ENCODE measurements at places on chromosomes 13 and 19. TPM values are rescaled to one million over a fixed set of nuclear protein-coding genes. Genes with fewer than 3 reads are reported as not detected.

Gene CDX2
- total RNA-seq, result not detected

GRCh38 chr19:51698296-51698695, 5.2 kb downstream of the SPACA6 start:
- no peaks in the 10 kb centered on the region for H3K4me1 ChIP-seq
- no peak for DNase-seq
- no peak overlapping the region for H3K27ac ChIP-seq
- H3K36me3 ChIP-seq, result no peaks in the 10 kb centered on the region

GRCh38 chr19:13099073-13099999, 3.3 kb downstream of the LYL1 start:
- H3K4me1 ChIP-seq, result peaks cover 29% of the 10 kb centered on the region
- H3K36me3 ChIP-seq, result no peaks in the 10 kb centered on the region
- peak overlapping the region; percentile 87 for H3K27ac ChIP-seq
- DNase-seq, result peak; percentile 77
- H3K27me3 ChIP-seq, result no peaks in the 10 kb centered on the region

DNA sequence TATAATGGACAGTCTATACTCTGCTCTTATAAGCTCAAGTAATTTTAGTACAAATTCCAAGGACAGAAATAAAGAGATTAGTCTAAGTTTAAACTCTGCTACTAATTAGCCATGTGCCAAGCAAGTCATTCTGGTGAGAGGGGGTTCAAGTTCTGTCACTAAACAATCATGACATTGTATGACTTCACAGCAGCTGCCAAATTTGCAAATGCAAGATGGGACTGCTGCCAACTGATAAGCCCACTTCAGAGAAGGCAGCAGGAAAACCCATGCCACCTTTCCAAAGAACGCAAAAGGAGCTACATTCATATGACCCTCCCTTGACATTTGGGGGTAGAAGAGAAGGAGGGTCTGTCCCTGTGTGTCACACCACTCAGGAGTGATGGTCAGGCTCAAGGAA, 60.7 kb upstream of the RFXAP start:
- no peak overlapping the region for H3K4me3 ChIP-seq
- H3K27ac ChIP-seq, result no peak overlapping the region
- H3K4me1 ChIP-seq, result no peaks in the 10 kb centered on the region
- no peaks in the 10 kb centered on the region for H3K27me3 ChIP-seq

- peak overlapping the region; percentile 83 for H3K27ac ChIP-seq
- DNase-seq, result peak; percentile 63
- no peaks in the 10 kb centered on the region for H3K36me3 ChIP-seq
These were observed 3.8 kb downstream of the MAMSTR start for GRCh38 chr19:48715681-48716171.

DNA sequence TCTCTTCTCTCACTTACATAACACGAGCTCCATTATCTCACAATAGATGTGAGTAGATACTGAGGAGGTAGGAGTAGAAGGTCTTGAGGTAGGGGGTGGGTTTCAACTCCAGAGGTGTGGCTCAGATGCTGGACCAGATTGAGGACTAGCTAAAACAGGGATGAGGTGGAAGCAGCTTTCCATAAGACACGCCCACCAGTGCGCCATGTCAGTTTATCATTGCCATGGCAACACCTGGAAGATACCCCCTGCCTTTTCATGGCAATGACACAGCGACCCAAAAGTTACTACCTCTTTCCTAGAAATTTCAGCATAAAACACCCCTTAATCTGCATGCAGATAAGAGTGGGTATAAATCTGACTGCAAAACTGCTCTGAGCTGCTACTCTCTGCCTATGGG, 44.1 kb downstream of the KCTD15 start:
- H3K27ac ChIP-seq, result no peak overlapping the region
- H3K4me1 ChIP-seq, result no peaks in the 10 kb centered on the region
- H3K27me3 ChIP-seq, result no peaks in the 10 kb centered on the region
- H3K36me3 ChIP-seq, result no peaks in the 10 kb centered on the region

Gene LYPD3
- total RNA-seq, result 0.28 TPM

DNA sequence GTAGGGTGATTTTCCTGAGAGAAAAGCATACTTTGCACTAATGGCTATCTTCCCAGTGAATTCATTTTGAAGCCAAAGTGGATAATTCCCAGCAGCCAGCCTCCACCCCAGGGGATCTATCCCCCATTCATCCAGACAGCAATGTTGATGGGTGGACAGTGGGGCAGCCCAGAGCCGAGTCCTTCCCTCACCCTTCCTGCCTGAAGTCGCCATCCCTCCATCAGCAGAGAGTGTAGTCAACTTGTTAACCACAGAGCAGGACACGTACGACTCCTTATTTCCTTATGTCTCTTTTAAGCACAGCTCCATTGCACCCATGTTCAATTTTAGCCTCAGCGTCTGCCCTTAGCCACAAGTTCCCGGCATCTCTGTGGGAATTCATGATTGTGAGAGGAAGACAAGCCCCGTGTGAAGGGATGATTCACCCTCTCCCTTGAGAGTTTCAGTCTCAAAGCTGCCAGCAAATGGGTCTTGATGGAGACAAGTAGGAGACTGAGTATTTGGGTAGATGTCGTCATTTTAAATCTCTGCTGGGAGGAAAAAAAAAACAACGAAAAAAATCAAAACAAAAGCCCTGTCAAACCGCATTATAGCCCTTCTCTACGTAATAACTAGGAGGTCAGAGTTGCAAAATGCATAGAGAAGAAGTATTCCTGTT, 58.3 kb upstream of the MEDAG start:
- peak overlapping the region; percentile 58 for H3K27ac ChIP-seq
- no peaks in the 10 kb centered on the region for H3K36me3 ChIP-seq
- no peak overlapping the region for H3K4me3 ChIP-seq
- no peaks in the 10 kb centered on the region for H3K4me1 ChIP-seq
- H3K27me3 ChIP-seq, result no peaks in the 10 kb centered on the region

- peak within 1 kb of the TSS; percentile 89 for H3K4me3 ChIP-seq
- H3K36me3 ChIP-seq, result no peaks in the 10 kb centered on the region
- H3K27me3 ChIP-seq, result no peaks in the 10 kb centered on the region
- H3K4me1 ChIP-seq, result no peaks in the 10 kb centered on the region
- peak; percentile 94 for DNase-seq
These were observed at the start of gene COG6 for GRCh38 chr13:39655569-39656324. TSS of gene COG6 (plus strand) at chr13:39655662. CDS start at chr13:39655727, 65 bp downstream.

GRCh38 chr13:70310396-70311119, 202.3 kb upstream of the KLHL1 start:
- no peak overlapping the region for H3K27ac ChIP-seq
- H3K27me3 ChIP-seq, result no peaks in the 10 kb centered on the region
- no peaks in the 10 kb centered on the region for H3K36me3 ChIP-seq
- H3K4me1 ChIP-seq, result no peaks in the 10 kb centered on the region
- no peak overlapping the region for H3K4me3 ChIP-seq

DNA sequence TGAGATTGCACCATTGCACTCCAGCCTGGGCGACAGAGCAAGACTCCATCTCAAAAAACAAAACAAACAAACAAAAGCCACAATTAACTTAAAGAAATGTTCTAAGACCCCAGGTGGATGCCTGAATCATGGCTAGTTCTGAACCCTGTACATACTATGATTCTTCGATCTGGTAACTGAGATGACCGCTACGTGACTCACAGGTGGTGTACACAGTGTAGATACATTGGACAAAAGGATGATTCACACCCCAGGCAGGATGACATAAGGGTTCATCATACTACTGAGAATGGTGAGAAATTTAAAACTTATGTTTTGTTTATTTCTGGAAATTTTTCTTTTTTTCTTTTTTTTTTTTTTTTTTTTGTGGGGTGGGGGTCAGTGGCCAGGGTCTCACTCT, 6.5 kb downstream of the ZNF426 start:
- no peak overlapping the region for H3K27ac ChIP-seq
- no peak overlapping the region for H3K4me3 ChIP-seq
- H3K36me3 ChIP-seq, result no peaks in the 10 kb centered on the region
- H3K27me3 ChIP-seq, result no peaks in the 10 kb centered on the region
- no peaks in the 10 kb centered on the region for H3K4me1 ChIP-seq
- no peak for DNase-seq

- H3K27ac ChIP-seq, result no peak overlapping the region
- no peak for DNase-seq
- H3K4me1 ChIP-seq, result no peaks in the 10 kb centered on the region
These were observed 31.7 kb upstream of the RPL21 start for GRCh38 chr13:27219611-27220010.

GRCh38 chr19:51422053-51422448, 4.6 kb upstream of the SIGLEC10 start:
- no peaks in the 10 kb centered on the region for H3K36me3 ChIP-seq
- H3K27ac ChIP-seq, result no peak overlapping the region
- no peaks in the 10 kb centered on the region for H3K27me3 ChIP-seq
- H3K4me3 ChIP-seq, result no peak overlapping the region
- no peaks in the 10 kb centered on the region for H3K4me1 ChIP-seq

- H3K27ac ChIP-seq, result peak overlapping the region; percentile 72
- no peaks in the 10 kb centered on the region for H3K36me3 ChIP-seq
- no peaks in the 10 kb centered on the region for H3K27me3 ChIP-seq
- peak; percentile 25 for DNase-seq
- peaks cover 10% of the 10 kb centered on the region for H3K4me1 ChIP-seq
- H3K4me3 ChIP-seq, result peak overlapping the region; percentile 79
These were observed 1.1 kb downstream of the PPP6R1 start for GRCh38 chr19:55257461-55258420.

DNA sequence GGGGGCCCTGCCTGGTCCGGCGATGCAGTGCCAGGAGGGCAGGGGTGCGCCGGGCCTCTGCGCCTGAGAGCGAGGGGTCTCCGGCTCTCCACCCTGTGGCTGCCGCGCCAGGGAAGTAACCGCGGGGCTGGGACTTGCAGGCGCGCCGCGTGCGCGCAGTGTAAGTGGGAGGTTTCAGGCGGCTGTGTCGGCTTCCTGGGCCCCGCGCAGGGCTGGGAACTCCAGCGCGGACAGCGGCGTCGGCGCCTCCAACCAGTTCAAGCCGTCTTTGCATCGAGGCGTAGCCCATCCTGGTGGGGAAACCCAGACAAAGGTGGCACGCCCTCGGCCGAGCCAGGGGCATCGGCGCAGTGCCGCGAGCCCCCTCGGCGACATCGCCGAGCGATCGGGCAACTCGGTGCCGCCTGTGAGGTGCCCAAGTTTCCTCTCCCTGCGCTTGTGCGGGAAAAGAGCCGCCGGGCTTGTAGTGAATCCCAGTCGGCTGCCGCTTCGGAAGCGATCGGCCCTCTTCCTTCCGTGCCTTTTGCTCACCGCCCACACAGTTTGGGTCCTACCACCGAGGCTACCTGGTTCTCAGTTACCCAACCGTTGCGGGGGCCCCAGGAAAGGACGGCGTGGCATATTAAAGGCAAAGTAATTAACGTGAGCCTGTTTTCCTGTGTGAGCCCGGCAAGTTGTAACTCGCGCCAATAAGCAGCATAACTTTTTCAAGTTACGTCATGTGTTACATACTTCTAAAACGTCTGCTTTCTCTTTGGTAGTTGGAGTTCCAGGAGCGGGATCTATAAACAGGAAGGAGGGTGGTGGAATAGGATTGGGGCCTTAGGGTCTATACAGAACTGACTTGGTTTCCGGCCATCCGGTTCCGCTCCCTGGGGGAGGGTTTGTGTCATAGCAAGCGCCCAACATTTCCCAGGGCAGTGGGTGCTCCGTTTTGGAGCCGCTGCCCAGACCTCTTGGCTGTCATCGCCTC, 1.2 kb downstream of the LRCH1 start:
- H3K27ac ChIP-seq, result peak overlapping the region; percentile 98
- DNase-seq, result peak; percentile 67
- H3K36me3 ChIP-seq, result no peaks in the 10 kb centered on the region
- peak overlapping the region; percentile 99 for H3K4me3 ChIP-seq
- no peaks in the 10 kb centered on the region for H3K4me1 ChIP-seq
- no peaks in the 10 kb centered on the region for H3K27me3 ChIP-seq

- DNase-seq, result no peak
- no peaks in the 10 kb centered on the region for H3K4me1 ChIP-seq
- no peaks in the 10 kb centered on the region for H3K36me3 ChIP-seq
- H3K27me3 ChIP-seq, result no peaks in the 10 kb centered on the region
These were observed 14.4 kb upstream of the PLEKHF1 start for GRCh38 chr19:29650772-29651387.

GRCh38 chr19:58554494-58555368, at the start of gene CHMP2A:
TSS of gene CHMP2A (minus strand) at chr19:58555105. CDS start at chr19:58554212, 893 bp downstream.
- peak; percentile 99 for DNase-seq
- H3K4me3 ChIP-seq, result peak within 1 kb of the TSS; percentile 69
- H3K27me3 ChIP-seq, result no peaks in the 10 kb centered on the region
- H3K4me1 ChIP-seq, result peaks cover 11% of the 10 kb centered on the region

Gene WDR88
- not detected for total RNA-seq

DNA sequence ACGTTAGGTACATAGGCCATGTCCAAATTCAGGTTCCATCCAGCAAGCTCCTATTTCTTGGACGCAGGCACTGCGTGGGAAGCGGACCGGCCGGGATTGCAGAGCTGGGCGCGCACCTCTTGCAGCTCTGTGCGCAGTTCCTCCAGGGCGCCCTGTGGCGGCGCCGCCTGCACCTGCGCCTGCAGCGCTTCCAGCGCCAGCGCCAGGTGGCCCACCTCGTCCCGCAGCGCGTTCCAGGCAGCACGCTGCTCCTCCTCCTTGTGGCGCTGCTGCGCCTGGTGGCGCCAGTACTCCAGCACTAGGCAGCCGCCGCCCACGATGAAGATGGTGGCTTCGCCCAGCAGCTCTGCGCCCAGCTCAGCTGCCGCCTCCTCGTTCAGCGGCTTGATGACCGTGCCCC, 31.1 kb downstream of the OPA3 start:
- no peaks in the 10 kb centered on the region for H3K36me3 ChIP-seq
- no peaks in the 10 kb centered on the region for H3K4me1 ChIP-seq
- H3K27me3 ChIP-seq, result no peaks in the 10 kb centered on the region
- no peak for DNase-seq
- H3K27ac ChIP-seq, result no peak overlapping the region
- no peak overlapping the region for H3K4me3 ChIP-seq

Gene FREM2
- total RNA-seq, result 2.1 TPM

- no peaks in the 10 kb centered on the region for H3K36me3 ChIP-seq
- H3K4me3 ChIP-seq, result no peak overlapping the region
- peaks cover 14% of the 10 kb centered on the region for H3K4me1 ChIP-seq
- no peaks in the 10 kb centered on the region for H3K27me3 ChIP-seq
- H3K27ac ChIP-seq, result peak overlapping the region; percentile 94
These were observed 431.2 kb downstream of the FOXO1 start for GRCh38 chr13:40235160-40235796.

GRCh38 chr13:82747291-82747690, 1135.0 kb downstream of the SLITRK1 start:
- H3K27ac ChIP-seq, result no peak overlapping the region
- no peak overlapping the region for H3K4me3 ChIP-seq
- DNase-seq, result no peak
- no peaks in the 10 kb centered on the region for H3K36me3 ChIP-seq

- H3K4me3 ChIP-seq, result no peak overlapping the region
- H3K4me1 ChIP-seq, result no peaks in the 10 kb centered on the region
- no peaks in the 10 kb centered on the region for H3K36me3 ChIP-seq
- no peaks in the 10 kb centered on the region for H3K27me3 ChIP-seq
These were observed 446.3 kb downstream of the KLF12 start for GRCh38 chr13:73687929-73688328.

Gene PGLYRP2
- total RNA-seq, result not detected
